Head of caudate nucleus (tissue), 42 donors: ENCODE measurements at places on chromosomes 13 and 19.

GRCh38 chr13:20473139-20473538, 52.5 kb downstream of the CRYL1 start:
- no peak for DNase-seq

DNA sequence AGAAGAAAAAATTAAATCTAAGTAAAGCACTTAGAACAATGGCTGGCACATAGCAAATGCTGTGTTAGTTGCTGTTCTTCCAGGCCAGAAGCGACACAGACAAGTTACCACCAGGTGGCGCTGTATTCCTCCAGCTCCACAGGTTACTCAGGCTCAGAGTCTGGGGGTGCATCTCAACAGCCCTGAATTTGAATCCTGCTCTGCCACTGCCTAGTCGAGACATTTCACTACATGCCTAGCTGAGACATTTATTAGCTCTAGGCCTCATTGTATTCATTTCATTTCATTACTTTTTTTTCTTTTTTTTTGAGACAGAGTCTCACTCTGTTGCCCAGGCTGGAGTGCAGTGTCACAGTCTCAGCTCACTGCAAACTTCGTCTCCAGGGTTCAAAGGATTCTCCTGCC, 16.4 kb upstream of the CYP2B6 start:
- peak; percentile 60 for DNase-seq

- no peak for DNase-seq
Measured at GRCh38 chr19:3175781-3176714, 2.5 kb upstream of the S1PR4 start.

- no peak for DNase-seq
Measured at GRCh38 chr13:32107474-32107873, 75.9 kb downstream of the FRY start.

GRCh38 chr19:16345457-16345856, 20.8 kb downstream of the KLF2 start:
- no peak for DNase-seq

GRCh38 chr19:17458970-17459369, 1.8 kb downstream of the NXNL1 start:
- no peak for DNase-seq

GRCh38 chr13:49956131-49956530, 20.0 kb upstream of the SPRYD7 start:
- no peak for DNase-seq

GRCh38 chr13:109881961-109882558, 95.7 kb upstream of the IRS2 start:
- DNase-seq: no peak

DNA sequence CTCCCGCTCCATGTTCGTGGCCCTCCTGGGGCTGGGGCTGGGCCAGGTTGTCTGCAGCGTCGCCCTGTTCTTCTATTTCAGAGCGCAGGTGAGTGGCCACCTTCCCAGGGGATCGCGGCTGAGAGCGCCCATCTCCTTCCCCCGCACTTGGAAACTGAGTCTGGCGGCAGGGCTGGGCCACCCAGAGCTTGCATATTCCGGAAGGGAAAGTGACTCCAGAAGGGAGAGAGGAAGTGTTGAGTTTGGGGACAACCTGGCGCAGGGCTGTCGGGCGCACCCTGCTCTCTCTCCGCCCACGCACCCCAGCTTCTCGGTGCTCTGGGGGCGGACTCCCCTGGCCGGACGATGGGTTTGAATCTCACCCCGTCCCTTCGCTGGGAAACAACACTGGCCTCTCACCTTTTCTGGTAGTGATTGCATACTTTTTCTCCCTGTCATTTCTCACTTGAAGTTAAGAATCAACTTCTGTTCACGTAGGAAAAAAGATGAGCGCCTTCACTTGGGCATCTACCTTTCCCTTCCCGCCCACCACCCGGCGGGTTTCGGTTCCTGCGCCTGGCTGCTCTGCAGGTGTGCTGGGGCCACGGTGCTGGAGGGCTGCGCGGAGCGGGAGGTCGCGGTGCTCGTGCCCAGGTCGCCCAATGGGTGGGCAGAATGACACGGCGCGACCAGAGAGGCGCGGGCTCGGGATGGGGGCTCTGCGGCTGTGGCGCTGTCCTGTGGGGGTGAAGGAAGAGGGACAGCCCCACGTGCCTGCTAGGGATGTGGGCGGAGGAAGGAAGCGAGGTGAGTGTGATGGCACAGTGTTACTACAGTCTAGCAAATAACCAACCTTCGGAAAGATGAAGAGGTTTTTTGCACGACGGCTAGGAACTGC, 721 bp downstream of the TNFSF11 start:
- DNase-seq: no peak

GRCh38 chr13:104920091-104920490, 1615.4 kb downstream of the EFNB2 start:
- DNase-seq: no peak

GRCh38 chr13:106602178-106602577, 34.2 kb upstream of the ARGLU1 start:
- no peak for DNase-seq

DNA sequence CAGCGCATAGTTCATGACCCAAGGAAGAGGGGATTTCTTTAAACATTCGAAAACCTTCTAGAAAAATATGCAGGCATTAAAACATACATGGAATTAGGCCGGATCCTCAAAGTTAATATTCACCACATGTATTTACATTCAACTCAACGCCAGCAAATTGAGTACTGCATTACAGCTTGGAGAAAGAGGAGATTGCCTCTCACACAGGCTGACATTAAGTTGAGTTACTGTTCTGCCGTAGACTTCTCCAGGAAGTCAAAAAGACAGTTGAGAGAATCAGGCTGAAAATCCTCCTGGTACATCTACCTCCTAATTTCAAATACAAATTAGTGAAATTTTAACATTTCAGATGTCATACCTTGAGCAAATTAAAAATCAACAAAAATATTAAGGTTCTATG, 195.7 kb downstream of the URI1 start:
- DNase-seq: no peak

GRCh38 chr13:96898646-96899254, 95.5 kb downstream of the OXGR1 start:
- peak; percentile 8 for DNase-seq

DNA sequence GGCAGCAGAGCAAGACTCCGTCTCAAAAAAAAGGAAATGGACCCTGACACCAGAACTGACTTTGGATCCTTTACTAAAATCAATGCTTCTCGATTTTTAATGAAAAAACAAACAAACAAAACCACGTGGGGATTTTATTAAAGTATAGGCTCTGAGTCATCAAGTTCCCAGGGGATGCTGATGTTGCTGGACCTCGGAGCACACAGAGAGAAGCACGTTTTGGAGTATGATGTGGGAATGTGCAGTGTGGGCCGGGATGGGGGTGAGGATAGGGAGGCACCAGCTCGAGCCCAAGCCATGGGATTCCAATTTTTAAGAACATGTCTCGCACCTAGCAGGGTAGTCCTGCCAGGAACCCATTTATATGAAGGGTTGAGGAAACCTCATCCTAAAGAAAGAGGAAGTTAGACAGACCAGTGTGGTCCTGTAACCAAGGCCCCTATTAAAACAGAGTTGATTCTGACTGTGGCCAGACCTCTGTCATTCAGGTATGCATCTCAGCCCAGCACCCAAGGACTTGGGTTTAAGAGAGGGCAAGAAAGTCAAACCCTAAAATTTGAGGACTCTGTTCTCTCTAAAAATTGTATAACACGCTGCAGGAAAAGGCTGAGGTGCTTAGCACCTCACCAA, 6.4 kb downstream of the FLT1 start:
- DNase-seq: no peak

DNA sequence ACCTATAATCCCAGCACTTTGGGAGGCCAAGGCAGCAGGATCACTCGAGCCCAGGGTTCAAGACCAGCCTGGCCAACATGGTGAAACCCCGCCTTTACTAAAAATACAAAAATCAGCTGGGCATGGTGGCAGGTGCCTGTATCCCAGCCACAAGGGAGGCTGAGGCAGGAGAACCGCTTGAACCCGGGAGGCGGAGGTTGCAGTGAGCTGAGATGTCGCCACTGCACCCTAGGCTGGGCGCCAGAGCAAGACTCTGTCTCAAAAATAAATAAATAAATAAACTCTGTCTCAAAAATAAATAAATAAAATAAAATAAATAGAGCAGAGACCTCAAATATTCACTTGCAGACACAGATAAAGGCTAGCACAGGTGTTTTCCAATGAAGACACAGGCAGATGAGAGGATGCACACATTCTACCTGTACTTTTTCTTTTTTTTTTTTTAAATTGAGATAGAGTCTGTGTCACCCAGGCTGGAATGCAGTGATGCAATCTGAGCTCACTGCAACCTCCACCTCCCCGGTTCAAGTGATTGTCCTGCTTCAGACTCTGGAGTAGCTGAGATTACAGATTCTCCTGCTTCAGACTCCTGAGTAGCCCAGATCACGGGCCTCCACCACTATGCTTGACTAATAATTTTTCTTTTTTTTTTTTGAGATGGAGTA, 2.7 kb upstream of the RPS16 start:
- no peak for DNase-seq
